Stimulated activated CD4-positive, alpha-beta T cell treated with anti-CD3 and anti-CD28 coated beads, Interleukin-4, amount 100 ng/mL, for 24 hours (primary cell): ENCODE measurements at places on chromosomes 4 and X.

- no peak for DNase-seq
These were observed 911.2 kb downstream of the FSTL5 start for GRCh38 chr4:161252520-161253141.

- DNase-seq = no peak
These were observed 7.7 kb downstream of the PROM1 start for GRCh38 chr4:16075975-16076757.

DNA sequence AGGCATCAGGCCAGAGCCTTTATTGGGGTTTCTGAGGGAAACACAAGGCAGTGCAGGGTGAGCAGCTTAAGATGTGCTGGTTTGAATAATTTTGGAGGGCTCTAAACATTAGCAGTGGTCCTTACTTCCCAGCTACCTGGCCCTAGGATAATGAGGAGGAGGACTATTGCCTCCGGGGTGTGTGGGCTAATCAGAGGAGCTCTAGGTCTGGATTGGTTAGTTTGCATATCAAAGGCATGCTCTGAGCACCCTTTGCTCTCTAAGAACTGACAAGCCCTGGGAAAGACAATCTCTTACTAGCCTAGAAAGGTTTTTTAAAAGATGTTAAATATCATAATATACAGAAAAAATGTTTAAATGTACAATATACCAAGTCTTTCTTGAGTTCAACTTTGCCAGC, 58.4 kb downstream of the RXFP1 start:
- DNase-seq = no peak

GRCh38 chr4:137474711-137475301, 57.5 kb downstream of the PCDH18 start:
- no peak for DNase-seq

DNA sequence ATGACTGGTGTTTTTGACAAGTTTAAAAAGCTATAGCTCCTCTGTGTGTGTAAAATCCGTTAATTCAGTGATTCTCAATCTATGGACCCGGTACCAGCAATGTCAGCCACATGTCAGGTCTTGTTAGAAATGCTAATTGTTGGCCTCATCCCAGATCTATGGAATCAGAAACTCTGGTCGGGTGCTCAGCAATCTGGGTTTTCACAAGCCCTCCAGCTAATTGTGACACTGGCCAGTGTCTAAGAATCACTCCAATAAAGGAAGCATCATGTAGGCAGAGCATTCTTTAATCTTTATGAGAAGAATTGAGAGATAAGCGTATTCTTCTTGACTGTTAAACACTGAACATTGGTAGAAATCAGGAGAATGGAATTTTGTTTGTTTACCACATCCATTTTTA, 1498.2 kb upstream of the TENM3 start:
- no peak for DNase-seq

- DNase-seq = no peak
These were observed 262.5 kb upstream of the TEX13A start for GRCh38 chrX:105483011-105483410.

DNA sequence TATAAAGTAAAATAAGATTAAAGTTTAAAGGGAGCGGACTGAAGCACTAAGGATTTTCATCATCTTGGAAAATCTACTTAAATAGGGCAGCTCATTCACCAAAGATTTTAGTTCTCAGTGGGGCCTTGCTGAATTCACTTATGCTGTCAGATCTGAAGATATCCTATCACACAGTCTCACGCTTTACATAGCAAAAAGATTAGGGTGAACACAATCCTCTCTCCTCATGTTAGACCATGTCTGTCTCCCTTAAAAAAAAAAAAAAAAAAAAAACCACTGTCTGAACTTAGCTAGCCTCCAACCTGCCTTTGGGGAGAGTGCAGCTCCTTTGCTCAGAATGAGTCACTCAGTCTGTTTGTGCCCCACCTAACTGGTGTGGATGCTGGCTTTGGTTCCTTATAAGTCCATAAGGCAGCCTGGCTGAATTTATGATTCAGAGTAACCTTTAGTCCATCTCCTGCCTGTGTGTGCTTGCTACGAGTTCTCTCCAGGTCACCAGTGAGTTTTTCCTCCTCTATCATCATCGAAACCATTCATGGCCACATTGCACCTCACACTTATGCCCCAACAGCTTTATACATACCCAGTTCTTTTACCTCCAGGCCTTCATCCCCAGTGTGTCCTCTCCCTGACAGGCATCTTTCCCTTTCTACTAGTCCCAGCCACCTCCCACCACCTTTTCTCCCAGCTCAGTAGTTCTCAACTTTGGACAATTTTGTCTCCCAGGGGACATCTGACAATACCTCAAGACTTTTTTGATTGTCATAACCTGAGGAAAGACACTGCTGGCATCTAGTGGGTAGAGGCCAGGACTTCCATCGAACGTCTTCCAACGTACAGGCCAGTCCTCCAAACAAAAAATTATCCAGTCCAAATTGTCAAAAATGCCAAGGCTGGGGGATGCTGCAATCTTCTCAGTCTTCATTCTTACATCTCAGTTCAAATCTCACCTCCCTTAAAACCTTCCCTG, 220.7 kb upstream of the EMCN start:
- DNase-seq = no peak

DNA sequence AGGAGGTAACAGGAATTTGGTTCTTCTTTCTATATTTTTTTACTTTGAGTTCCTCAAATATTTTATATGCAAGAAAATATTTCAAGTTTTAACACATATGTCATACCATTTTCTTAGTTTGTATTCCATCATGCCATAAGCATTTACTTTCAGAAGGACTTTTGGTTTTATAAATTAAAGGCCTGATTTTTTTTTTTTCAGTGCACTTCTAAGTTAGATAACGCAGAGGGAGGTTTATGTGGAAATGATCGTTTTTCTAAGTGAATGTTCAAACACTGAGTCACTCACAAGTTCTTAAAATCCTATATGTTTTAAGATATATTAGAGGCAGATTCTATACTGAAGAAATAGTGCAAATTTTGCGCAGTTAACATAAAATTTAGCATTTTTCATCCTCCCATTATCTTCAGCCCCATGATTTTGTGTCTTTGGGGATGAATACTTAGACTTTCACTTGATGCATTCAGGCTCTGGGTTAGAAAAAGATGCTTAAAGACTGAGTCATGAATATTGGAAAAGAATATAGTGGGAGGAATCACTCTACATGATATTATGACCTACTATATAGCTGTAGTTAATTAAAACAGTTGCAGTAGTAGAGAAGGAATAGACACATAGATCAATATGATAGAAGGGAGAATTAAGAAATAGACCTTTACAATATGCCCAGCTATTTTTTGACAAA, 54.9 kb downstream of the COL4A5 start:
- DNase-seq = no peak

DNA sequence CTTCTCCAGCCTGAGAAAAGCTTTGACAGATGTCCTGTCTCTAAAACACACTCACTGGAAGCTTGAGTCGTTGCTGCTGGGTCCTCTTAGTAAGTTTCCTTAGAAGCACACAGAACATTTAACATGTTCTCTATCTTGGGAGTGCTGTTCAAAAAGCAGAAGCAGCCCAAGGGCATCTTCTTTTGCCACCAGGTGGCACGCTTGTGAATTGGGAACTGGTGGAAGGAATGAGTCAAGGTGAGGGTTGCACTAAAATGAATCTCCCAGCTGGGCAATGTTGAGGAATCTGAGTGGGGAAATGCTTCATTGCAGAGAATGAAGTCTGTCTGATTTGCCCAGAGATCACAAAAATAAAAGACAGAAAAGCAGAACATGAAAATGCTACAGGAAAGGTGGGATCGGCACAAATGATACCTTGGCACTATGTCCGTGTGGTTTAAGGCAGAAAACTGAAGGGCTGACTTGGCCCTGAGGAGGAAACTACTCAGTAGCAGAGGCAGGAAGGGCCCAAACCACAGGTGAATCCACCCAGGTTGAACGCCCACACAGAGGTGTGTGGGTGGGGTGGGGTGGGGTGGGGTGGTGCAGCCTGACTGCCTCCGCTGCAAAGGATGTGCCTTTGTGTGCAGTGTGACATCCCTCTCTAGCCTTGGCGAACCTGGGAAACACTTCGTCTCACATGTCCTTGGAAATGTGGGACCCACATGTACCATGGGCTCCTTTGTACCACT, 26.0 kb downstream of the KIT start:
- peak; percentile 55 for DNase-seq

- DNase-seq = no peak
These were observed 985.8 kb downstream of the TRAM1L1 start for GRCh38 chr4:116099596-116099995.

GRCh38 chrX:121028419-121028818, 19.0 kb upstream of the GLUD2 start:
- DNase-seq = no peak

DNA sequence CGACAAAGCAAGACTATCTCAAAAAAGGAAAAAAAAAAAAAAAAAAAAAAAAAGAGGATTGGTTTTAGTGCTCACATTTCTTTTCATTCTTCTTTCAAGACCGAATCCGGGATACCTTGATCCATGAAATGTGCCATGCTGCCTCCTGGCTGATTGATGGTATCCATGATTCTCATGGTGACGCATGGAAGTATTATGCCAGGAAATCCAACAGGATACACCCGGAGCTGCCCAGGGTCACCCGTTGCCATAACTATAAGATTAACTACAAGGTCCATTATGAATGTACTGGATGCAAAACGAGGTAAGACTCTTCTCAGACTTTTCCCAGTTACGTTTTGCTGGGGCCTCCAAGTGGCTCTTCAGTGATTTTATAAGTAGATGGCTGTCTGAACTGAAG, 6.1 kb downstream of the CXCR3 start:
- no peak for DNase-seq

DNA sequence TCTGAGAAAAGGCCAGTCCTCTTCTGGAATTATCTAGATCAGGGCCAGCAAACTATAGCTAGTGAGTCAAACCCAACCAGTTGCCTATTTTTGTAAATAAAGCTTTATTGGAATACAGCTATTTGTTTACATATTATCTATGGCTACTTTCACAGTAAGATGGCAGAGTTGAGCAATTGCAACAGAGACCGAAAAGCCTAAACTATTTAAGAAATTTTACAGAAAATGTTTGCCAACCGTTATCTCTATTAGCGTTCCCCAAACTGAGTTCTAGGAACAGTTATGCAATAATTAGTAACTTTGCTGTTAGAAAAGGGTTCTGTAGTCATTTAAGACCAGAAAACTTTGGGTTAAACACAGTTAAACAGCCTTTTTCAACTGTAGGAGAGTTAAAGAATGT, 10.5 kb downstream of the TEX13B start:
- DNase-seq = no peak

DNA sequence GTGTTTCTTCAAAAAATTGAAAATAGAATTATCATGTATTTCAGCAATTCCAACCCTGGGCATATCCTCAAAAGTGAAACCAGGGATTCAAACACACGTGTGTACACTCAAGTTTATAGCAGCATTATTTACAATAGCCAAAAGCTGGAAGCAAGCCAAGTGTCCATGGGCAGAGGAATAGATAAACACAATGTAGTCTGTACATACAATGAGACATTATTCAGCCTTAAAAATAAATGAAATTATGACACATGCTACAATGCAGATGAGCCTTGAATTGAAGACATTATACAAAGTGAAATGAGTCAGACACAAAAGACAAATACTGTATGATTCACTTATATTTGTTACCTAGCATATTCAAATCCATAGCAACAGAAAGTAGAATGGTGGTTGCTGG, 853.4 kb downstream of the STIM2 start:
- DNase-seq = no peak

- DNase-seq = no peak
These were observed 79.2 kb downstream of the TRIML1 start for GRCh38 chr4:188218392-188218791.

GRCh38 chr4:187467224-187467623, 528.3 kb upstream of the ZFP42 start:
- DNase-seq = no peak

- DNase-seq = no peak
These were observed 47.7 kb upstream of the SORCS2 start for GRCh38 chr4:7144374-7145290.

DNA sequence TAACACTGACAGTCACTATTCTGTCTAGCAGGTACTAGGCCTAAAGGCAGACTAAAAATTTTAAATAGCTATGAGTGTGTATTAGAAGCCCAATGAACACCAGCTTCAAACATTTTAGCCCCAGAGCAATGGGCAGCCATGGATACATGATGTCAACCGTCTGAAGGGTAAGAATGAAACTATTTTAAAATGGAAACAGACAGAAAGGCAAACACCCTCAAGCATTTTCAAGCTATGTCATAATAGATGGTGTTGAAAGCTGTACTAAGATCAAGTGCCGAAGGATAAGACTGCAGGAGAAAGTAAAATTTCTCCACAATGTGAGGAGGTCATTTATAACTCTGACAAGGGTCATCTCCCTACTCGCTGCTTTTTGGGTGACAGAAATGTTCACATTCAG, 225.0 kb downstream of the COL25A1 start:
- DNase-seq = no peak

DNA sequence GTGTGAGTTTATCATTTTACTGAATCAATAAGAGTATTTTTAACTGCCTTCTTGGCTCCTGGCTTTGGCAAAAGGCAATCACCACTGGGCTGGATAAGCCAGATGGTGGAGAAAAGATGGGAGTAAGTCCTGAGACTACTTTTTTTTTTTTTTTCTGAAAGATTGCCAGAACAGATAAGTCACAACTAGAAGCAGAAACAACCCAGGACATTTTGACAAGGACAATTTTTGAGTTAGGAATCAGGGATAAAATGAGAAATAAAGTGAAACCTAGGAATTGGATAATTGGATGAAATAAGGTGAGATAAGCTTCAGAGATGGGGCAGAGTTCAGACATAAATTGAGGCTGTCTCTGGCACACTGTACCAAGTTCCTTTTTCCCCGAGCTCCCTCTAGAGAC, 471.0 kb downstream of the KLHL13 start:
- DNase-seq = no peak

DNA sequence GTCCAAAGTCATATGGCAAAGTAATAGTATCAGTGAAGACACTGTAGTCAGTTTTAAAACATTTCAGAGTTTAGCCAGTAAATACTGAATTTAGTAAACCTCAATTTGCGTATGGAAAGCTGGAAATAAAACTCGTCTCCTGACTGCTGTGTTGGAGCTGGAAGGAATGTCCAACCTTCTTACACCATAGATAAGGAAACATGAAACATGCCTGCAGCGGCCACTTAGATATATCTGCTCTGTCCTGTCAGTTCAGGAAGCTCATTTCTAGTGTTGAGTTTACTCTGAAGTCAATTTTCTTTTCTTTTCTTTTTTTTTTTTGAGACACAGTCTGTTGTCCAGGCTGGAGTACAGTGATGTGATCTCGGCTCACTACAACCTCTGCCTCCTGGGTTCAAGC, 21.2 kb downstream of the ARHGAP10 start:
- DNase-seq = no peak

GRCh38 chrX:41257801-41258200, 76.2 kb upstream of the DDX3X start:
- DNase-seq = no peak

GRCh38 chrX:11371106-11371505, 77.9 kb downstream of the AMELX start:
- DNase-seq = no peak

GRCh38 chrX:100874325-100874724, at the start of gene NOX1:
Gene NOX1, minus strand, starts transcription at chrX:100874359. Its CDS starts 220 bp downstream, at chrX:100874139.
- no peak for DNase-seq
